ENCODE measurements at places on chromosomes 2 and 18. TPM values are rescaled to one million over a fixed set of nuclear protein-coding genes. Genes with fewer than 3 reads are reported as not detected.

The KCTD18 gene
- 21.0 TPM for total RNA-seq

The SLC5A7 gene
- not detected for total RNA-seq

The ALPG gene
- not detected for total RNA-seq

The RTP5 gene
- total RNA-seq, result not detected

The TFPI gene
- total RNA-seq, result 210 TPM

The ST6GAL2 gene
- 1.9 TPM for total RNA-seq

The FOXD4L1 gene
- total RNA-seq, result under 0.01 TPM

The UGT1A3 gene
- not detected for total RNA-seq

The GPR75 gene
- 0.52 TPM for total RNA-seq

The KIF5C gene
- 0.24 TPM for total RNA-seq

The HOXD8 gene
- not detected for total RNA-seq

The SMYD5 gene
- 21.3 TPM for total RNA-seq

The SERPINB2 gene
- total RNA-seq, result 1.4 TPM

The TEX51 gene
- total RNA-seq, result not detected

The CYS1 gene
- 0.39 TPM for total RNA-seq

The FHOD3 gene
- total RNA-seq, result 4.9 TPM

The HTR2B gene
- not detected for total RNA-seq

The MRPS9 gene
- total RNA-seq, result 13.7 TPM

The RAPGEF4 gene
- 0.13 TPM for total RNA-seq

The CKAP2L gene
- total RNA-seq, result 19.4 TPM

The OSBPL6 gene
- 2.9 TPM for total RNA-seq

The CWC22 gene
- total RNA-seq, result 13.4 TPM

The CNNM4 gene
- 7.5 TPM for total RNA-seq

The VWA3B gene
- total RNA-seq, result not detected
